ENCODE measurements at places on chromosomes 4 and X. TPM values are rescaled to one million over a fixed set of nuclear protein-coding genes. Genes with fewer than 3 reads are reported as not detected.

- DNase-seq = peak; percentile 34
Measured at GRCh38 chr4:26858947-26859401, 1.7 kb upstream of the STIM2 start.

Gene CORIN
- 20.3 TPM for total RNA-seq

DNA sequence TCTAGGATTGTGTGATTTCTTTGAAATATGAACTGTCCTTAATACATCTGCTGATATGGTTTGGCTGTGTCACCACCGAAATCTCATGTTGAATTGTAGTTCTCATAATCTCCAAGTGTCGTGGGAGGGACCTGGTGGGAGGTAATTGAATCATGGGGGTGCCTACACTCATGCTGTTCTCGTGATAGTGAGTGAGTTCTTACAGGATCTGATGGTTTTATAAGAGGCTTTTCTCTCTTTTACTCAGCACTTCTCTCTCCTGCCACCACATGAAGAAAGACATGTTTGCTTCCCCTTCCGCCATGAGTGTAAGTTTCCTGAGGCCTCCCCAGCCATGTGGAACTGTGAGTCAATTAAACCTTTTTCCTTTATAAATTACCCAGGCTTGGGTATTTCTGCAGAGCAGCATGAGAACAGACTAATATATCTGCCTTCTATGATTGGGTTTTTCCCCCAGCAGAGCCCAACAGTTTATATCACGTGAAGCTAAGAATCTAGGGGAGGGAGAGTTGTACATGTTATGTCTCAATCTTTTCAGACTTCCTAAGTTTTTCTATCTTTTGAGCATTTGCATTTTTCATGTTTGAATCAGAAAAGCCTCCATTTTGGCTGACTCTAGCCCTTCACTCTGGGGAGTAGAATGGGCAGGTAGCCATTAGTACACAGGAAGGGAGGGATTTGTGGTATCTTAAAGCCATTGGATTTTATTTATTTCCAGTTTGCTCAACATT is 58.9 kb downstream of the PLAC1 start:
- DNase-seq = peak; percentile 63

DNA sequence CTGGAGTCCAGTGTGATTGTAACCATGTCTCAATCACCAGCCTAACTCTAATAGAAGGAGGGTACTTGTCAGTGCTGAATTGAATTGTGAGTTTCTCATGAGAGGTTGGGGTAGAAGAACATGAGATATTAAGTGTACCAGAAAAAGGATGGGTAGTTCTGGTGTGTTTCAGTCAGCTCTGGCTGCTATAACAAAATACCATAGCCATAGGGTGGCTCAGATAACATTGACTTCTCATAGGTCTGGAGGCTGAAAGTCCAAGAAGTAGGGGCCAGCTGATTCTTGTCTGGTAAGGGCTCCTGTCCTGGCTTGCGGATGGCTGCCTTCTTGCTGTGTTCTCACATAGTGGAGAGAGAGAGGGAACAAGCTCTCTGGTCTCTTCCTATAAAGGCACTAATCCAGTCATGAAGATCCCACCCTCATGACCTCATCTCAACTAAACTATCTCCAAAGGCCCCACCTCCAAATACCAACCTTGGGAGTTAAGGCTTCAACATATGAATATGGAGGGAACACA is 35.6 kb upstream of the STX18 start:
- DNase-seq = no peak

Gene SLC26A1
- total RNA-seq = not detected

- no peak for DNase-seq
Measured at GRCh38 chr4:165718660-165719059, 154.4 kb upstream of the TLL1 start.

Gene YY2
- total RNA-seq = 0.72 TPM

DNA sequence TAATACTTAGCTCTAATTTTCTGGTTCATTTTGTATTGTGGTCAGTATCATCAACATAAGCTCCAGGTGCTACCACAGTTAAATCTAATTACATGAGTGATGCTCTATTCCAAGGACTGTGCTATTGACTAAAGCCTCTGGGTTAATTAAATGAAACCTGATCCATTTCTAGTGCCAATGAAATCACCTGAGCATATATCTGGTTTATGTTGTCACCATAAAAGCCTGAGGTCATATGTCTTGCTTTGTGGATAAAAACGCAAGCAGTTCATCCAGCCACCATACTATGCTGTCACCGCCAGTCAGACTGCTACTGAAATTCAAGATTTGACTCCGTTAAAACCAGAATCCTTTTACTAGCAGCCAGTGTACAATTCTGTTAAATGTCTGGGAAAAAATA is 64.2 kb upstream of the ZNF518B start:
- no peak for DNase-seq

GRCh38 chr4:42607011-42607726 is 49.7 kb downstream of the ATP8A1 start:
- DNase-seq = no peak

DNA sequence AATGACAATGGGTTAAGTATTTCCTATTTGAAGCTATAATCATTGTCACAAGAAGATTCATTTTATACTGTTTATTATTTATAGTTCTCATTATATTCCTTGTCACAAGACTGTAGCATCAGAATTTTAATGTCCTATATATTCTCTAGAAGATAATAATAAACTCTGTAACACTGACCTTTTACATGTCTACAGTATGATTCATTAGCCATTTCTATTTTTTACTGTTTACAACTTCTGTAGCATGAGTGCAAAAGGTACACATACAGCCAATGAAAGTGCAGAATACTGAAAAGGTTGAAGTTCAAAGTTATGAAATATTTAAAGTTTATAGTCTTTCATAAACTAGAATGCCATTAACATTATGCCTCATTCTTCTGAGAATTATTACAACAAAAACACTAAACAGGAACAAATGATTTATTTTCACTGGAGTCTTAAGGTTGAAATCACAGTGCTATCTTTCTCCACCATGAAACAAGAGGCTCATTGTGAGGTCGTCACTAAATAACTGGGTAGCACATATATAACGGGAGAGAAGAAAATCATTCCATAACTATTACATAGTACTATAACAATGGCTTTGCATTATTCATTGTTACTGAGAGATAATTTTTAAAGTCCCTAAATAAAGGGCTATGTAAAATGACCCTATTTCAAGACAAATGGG is 4.9 kb downstream of the PRR32 start:
- DNase-seq = no peak

- no peak for DNase-seq
Measured at GRCh38 chrX:43702079-43702524, 46.0 kb downstream of the MAOA start.

DNA sequence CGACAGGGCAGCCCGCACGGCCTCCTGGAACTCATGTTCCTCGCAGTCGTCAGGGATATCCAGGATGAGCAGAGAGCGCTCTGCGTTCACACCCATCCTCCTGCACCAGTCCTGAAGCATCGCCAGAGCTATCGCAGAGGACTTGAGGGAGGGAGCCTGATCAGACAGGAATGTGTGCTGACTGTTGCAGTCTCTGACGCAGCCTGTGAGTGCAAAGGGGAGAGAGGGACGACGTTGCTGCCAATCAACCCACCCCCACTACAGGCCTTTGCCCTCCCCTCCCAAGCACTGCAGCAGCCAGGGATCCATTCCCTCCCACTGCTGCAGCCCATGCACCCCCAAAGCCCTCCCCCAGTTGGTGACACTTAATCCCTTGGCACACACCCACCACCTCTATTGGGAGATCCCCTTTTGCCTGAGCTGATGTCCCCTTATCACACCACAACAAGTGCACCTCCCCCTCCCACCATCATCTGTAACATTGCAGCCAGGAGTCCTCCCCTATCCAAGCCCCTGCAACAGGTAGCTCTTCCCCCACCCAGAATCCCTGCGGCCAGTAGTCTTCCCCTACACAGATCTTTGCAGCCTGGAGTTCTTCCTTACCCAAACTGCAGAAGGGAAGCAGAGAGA is 897 bp downstream of the PNMA6F start:
- no peak for DNase-seq

GRCh38 chr4:82705169-82705927 is 93.2 kb downstream of the SCD5 start:
- no peak for DNase-seq

- no peak for DNase-seq
Measured at GRCh38 chrX:143058120-143058519, 32.4 kb downstream of the SPANXN4 start.

- DNase-seq = no peak
Measured at GRCh38 chr4:6956434-6957147, 47.0 kb downstream of the TBC1D14 start.

DNA sequence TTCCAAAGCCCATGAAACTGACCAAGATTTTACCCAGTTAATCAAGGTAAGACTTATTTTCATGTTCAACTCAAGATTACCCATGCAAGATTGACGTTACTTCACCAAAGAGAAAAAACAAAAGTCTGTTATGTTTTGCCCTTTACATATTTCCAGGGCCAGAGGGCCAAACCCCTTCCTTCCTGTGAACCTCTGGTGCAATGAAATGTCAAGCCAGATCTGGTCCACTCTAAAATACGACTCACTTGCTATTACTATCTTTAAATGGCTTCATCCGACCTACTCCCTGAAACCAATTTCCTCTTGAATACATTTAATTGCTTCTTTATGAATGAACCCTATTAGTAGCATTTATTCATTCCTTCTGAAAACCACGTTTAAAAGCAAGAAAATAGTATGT is 33.0 kb downstream of the TSPAN5 start:
- DNase-seq = no peak

DNA sequence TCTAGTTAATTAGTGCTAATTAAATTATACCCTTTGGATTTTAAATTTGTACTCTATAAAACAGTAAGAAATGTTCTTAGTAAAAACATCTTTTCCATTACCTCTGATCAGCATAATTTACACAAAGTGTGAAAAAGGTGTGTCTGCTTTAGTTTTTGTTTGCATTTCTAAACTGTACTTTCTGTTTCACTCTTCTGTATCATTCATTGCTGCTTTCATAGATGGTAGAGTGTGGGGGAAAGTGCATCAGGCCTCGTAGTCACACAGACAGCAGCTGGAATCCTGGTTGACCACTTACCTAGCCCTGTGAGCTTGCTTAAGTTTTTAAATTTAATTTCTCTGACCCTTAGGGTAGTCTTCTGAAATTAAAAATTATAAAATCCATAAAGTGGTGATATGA is 275.4 kb upstream of the PITX2 start:
- no peak for DNase-seq

Gene BCORL1
- 0.28 TPM for total RNA-seq

DNA sequence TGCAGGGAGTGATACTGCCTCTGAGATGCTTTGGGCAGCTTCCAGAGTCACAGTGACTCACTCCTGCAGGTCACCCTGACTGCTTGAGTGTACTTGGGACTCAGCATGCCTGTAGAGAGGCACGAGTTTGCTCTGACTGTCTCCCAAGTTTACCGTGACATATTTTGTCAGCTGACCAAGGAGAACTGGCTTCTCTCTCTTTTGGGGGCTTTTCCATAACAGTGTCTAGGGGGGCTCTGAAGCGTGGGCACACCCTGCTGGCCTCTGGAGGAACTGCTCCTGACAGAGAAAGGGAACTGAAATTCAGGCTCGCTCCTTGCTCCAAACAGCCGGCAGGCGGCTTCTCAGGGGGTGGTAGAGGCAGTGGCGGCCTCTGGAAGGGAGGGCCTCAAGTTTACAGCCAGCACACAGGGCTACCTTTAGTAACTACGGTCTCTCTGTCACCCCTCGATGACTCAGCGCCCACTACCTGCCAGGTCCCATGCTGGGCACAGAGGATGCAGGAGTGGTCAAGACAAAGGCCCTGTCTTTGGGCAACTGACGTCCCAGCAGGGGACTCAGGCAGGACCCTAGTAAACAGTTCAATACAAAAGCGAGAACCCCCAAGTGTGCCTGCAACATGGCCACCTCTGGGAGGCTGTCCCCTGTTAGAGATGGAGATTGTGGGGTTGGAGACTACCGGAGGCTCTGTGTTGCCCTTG is 17.8 kb downstream of the ZNF185 start:
- DNase-seq = peak; percentile 79

GRCh38 chrX:136262812-136263315 is 11.7 kb upstream of the MAP7D3 start:
- DNase-seq = no peak

Gene SPANXN4
- not detected for total RNA-seq

GRCh38 chr4:23881674-23882337 is 8.0 kb downstream of the PPARGC1A start:
- no peak for DNase-seq

DNA sequence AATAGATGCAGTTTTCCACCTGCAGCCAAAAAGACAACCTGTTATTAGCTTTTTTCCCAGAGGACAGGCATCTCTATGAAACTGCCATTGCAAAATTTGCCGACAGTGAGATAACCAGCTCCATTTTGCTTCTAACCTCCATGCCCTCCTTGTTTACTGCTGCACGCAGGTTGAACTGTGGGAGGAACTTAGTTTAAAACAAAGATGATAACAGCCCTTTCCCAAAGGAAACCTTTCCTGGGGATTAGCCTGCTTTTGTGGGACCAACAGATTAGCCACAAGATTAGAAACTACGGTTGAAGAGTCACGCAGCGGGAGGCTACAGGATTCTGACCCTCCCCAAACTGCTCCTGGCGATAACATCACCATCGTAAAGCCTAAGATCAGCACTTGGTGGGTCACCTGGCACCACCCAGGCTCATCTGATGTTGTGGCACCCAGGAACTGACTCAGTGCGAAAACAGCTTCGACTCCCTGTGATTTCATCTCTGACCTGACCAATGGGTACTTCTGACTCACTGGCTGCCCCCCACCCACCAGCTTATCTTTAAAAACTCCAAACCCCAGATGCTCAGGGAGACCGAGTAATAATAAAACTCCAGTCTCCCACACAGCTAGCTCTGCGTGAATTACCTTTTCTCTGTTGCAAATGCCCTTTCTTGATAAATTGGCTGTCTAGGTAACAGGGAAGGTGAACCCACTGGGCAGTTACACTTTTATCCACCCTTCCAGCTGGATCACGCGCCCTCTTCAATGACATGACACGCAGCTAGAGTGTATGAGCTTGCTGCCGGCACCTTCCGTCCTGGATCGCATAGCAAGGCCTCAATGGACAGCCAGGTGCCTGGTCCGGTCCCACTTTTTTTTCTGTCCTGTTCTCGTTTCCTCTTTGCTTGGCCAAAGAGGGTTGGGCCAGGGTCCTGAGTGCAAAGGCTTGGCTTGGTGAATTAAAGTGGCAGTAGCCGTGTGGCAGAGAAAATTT is 27.2 kb downstream of the NOP14 start:
- no peak for DNase-seq

Gene SSX4B
- total RNA-seq = not detected

DNA sequence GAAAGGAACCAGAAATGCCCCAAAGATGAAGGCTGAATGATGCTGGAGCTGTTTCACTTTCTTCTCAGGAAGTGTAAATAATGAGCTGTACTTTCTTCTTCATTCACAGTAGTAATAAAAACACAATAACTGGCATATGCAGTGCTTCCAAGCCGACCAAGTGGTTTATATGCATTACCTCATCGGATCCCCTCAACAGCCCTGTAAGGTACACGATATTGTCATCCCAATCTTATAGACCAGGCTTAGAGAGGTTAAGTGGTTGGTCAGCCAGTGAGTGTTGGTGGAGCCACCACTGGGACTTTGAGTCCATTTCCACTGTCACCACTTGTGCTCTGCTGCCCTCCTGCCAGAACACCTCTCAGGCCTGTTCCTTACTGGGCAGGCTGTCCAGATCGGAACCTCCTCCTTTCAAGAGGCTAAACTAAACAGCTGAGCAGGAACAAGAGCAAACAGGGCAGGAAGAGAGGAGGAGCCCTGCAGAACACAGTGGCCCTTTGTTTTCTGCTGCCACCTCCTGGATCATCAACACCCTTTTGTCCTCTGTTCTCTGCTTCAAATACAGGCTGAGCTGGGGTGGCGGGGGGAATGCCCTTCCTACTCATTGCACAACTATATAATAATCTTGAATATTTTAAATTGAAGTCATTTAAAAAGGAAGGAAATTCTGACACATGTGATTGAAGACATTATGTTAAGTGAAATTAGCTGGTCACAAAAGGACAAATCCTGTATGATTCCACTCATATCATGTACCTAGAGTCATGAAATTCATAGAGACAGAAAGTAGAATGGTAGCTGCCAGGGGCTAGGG is 112.5 kb upstream of the ATP6AP2 start:
- peak; percentile 5 for DNase-seq
